HCEC 1CT (cell line): ENCODE measurements at places on chromosomes 3 and 15.

- DNase-seq, result peak; percentile 69
Measured at GRCh38 chr3:4824926-4825325, 154.3 kb upstream of the BHLHE40 start.

DNA sequence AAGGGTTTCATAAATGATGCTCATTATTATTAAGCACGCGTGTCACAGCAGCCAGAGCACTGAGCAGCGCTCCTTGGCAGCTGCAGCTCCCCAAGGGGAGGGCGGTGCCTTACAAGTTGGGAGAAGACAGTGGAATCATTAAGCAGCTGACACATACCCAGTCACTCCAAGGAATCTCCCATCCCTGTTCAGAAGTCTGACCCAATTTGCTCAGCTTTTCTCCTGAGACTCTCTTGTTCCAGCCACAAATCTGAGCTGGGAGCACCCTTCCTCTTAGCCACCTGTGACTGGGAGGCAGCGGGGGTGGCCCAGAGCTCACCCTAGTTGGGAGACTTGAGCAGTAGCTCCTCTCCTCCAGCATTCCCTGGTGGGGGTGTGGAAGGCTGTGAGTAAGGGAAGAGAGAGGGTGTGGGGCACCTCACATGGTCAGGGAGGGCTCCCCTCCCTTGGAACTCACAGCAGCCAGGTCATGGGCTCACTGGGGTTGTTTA, 64.3 kb downstream of the DUT start:
- peak; percentile 76 for DNase-seq

GRCh38 chr3:187741403-187742350, 3.6 kb downstream of the BCL6 start:
- peak; percentile 78 for DNase-seq

GRCh38 chr3:111667621-111668239, 72.6 kb upstream of the ZBED2 start:
- DNase-seq, result no peak

DNA sequence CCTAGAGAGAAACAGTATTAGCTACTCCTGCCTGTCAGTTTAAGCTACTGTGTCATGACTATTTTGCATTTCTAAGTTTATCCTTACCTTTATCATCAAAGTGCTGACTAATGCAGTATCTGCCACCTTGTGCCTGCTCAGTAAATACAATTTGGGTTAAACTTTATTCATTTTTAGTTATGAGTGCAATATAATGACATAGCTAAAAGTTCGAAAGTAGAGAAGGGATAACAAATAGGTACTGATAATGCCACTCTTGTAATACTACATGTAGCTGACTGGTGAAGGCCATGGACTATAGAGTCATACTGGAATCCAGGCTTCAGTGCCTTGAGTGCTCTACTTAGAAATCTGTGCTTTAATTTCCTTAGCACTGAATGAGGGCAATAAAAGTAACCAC, 480.8 kb upstream of the TPRG1 start:
- DNase-seq, result no peak

DNA sequence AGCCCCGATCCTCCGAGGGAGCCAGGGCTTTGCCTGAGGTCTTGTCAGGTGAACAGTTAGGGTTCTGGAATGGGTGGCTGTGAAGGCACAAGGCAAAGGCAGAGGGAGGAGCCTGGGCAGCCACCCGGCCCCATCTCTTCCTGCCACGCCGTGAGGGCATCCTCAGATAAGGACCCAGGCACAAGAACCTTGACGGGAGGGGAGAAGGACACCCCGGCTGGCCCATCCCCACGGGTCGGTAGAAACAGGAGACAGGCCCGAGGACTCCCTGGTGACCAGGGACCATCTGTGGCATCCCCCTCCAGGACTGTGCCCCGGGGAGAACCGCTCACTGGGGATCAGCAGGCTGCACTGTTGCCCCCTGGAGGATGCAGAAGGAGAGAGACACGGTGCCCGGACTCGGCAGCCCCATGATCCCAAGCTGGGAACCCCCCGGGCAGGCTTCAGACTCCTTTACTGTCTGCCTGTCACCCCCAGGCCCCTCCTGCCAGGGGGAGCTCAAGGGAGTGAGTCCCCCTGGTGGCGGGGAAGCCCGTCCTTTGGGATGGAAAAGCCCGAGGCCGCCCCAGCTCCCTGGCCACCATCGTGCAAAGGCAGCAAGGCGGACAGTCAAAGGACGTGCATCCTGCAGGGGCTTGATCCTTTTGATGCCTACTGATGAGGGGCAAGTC, 12.3 kb upstream of the PCSK6 start:
- DNase-seq, result peak; percentile 13

GRCh38 chr3:186121278-186121677, 12.4 kb upstream of the ETV5 start:
- no peak for DNase-seq

DNA sequence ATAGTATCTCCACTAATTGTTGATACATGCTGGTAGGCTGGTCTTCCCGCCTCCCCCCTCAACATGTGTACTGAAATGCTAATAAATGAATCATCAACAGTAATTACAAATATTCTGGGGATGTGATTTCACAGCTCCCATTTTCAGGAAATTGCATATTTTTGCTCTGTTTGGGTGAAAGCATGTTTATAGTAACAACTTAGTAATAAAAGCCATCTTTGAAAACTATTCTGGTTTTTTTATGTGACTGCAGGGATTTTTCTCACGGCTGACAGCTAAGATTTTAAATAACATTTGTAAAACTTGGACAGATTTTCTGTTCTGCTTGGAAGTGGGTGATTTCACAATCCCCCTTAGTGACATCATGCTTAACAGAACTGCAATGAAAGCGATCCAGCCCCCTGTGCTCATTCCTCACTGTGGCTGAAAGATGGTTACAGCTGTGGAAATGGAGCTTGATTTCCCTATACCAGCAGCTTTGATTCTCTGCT, 25.6 kb upstream of the FAM174B start:
- no peak for DNase-seq

DNA sequence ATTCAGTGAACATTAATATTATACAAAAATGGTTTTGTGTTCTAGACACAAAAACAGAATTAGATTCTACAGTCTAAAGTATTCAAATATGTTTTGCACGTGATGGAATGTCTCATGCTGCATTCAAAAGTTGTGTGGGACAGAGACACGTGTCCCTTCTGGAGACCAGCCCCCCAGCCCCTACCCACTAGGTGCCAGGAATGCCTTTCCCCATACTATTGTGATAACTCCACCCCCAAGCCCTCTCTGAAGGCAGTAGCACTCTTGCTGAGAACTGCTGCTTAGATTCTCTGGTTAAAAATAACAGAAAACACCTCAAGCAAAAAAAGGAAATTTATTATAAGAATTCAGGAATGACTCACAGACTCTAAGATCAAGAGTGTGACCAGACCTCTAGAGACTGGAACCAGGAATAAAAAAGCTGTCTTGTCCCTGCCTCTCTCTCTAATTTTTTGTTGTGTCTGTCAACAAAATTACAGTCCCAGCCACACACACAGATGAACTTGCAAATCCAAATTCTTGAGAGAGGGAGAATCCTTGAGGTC, 57.7 kb downstream of the PXYLP1 start:
- no peak for DNase-seq

DNA sequence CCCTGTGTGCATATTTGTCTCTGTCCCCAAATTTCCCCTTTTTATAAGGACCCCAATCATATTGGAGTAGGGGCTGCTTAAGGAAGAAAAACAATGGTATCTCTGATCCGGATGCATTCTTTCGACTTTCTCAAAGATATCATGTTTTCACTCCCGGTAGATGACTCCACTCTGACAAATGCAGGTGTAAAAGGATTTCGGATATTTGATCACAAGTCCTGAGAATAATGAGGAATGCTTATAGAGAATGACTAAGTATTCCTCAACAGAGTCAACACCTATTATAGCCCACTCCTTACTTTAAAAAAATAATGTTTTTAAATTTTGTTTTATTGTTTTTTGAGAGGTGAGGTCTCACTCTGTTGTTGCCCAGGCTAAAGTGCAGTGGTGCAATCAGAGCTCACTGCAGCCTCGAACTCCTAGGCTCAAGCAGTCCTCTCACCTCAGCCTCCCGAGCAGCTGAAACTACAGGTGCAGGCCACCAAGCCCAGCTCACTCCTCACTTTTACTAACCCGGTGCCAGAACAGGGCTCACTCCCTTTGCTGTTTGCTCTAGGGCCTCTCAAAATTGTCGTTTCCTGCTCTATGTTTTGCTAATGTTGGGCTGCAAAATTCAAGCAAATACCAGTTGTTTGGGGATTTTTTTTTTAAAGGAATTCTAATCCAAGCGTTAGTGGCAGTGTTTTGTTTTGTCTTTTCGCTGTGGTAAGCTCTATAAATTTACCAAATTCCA, 24.6 kb downstream of the COL8A1 start:
- DNase-seq, result no peak

DNA sequence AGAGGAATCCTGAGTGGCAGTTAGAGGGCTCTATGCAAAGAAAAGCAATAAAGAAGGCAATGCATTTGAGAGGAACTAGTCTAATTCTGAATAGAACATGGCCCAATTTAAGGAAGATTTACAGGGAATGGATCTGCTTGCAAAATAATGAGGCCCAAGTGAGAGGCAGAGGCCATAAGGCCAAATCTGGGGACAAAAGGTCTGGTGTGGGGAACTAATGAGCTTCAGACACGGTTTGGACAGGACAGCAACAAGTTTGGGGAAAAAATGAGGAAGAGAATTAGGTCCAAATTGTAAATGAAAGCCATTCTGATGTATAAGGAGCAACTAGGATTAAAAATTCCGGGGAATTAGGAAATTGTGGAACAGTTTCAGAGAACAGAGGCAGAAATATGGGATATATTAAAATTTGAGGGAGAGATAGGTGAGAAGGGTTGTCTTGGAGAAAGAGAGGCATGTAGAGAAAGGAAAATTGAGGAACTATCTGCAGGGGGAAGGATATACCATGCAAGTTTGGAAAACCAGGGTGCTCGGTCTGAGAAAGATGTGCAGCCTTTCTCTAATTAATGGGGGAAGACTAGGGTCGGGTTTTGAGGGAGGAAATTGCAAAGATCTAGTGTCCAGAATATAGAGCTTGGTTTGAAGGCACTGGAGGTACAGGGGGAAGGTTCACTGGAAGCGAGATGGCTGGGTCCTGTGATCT, 73.8 kb downstream of the RBPMS2 start:
- DNase-seq, result no peak

- no peak for DNase-seq
Measured at GRCh38 chr15:70432924-70433495, 330.3 kb downstream of the UACA start.

- DNase-seq, result no peak
Measured at GRCh38 chr3:57421336-57421735, 122.8 kb downstream of the DNAH12 start.

DNA sequence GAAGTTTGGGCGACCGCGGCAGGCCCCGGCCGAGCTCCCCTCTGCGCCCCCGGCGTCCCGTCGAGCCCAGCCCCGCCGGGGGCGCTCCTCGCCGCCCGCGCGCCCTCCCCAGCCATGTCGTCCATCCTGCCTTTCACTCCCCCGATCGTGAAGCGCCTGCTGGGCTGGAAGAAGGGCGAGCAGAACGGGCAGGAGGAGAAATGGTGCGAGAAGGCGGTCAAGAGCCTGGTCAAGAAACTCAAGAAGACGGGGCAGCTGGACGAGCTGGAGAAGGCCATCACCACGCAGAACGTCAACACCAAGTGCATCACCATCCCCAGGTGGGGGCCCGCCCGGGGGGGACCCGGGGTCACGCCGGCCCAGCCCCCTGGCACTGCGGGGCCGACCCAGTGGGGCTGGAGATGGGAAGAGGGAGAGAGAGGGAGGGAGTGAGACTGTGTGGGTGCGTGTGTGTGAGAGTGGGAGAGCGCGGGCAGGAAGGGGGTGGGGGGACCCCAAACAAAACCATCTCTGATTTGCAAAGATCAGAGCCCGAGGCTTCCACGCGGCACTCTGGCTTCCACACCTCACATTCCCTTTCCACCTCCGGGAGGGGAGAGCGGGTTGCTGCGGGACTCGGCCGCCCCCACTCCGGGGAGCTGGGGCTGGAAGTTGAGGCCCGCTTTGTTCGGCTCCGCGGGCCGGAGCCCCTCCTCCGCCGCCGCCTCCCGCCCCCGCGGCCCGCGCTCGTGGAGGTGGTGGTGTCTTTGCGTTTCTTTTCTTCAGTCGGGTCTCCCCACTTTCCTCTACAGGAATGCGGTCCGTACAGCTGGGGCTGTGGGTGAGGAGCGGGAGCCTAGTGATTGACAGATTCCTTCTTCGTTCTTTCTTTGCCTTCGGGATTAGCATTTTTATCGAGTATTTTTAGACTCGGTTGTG, 898 bp downstream of the SMAD3 start:
- peak; percentile 31 for DNase-seq

DNA sequence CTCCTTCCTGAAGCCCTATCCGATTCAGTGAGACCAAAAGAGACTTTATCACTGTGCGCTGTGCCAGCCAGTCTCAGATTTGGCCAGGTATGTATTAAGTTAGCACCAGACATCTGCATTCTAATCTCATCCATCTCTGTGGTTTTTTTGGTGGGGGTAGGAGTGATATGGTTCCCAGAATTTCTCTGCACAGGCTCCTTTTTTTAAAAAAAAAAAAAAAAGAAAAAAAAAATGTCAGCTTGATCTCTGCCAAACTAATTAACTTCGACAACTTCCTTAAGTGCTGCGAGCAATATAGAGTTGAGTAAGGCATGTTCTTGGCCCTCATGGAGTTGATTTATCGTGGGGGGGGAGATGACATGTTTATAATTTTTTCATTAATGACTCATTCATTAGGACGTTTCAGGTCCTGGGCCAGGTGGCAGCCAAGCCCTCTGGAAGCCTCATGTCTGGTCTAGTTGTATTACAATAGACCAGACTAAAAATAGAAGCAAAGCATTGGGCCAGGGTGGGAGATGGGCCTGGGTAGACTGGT, 12.9 kb downstream of the SLCO3A1 start:
- peak; percentile 45 for DNase-seq

DNA sequence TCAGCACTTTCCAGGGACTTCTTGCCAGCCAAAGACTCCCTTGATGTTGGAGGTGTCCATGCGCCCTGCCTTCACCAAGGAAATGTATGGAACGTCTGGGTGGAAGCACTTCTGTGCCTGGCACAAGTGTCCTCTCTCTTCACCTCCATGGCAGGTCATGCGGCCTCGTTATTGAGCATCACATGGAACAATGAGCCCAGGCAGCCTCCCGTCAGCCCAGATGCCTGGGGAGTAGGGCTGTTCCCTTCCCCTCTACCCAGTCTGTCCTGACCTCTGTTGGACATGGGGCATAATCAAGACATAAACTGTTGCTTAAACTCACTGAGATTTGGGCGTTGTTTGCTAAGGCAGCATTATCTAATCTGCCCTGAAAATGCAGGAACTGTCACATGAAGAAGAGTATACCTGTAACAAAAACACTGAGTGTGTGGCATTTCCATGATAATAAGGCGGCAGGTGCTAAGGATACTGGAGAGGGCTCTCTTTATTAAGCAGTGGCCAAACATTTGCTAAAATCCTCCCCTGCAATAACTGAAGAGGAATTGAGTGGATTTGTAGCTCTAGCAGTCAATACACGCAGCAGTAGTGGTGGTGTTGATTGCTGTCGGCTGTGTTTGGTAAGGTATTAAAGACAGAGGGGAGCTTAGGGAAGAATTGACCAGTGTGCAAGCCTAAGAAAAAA, 338.2 kb upstream of the ATP10A start:
- DNase-seq, result no peak

GRCh38 chr3:184156522-184156955, 1.4 kb downstream of the DVL3 start:
- peak; percentile 53 for DNase-seq
